Activated CD4-positive, alpha-beta T cell treated with anti-CD3 and anti-CD28 coated beads for 4 hours (primary cell): ENCODE measurements at places on chromosomes 1 and 21.

GRCh38 chr1:226110249-226111097 is 48.0 kb downstream of the H3-3A start:
- DNase-seq: peak; percentile 55

- DNase-seq: no peak
Observed at GRCh38 chr1:161350671-161351070, 17.0 kb downstream of the CFAP126 start.

GRCh38 chr1:243354511-243355153 is 98.8 kb downstream of the SDCCAG8 start:
- DNase-seq: no peak

DNA sequence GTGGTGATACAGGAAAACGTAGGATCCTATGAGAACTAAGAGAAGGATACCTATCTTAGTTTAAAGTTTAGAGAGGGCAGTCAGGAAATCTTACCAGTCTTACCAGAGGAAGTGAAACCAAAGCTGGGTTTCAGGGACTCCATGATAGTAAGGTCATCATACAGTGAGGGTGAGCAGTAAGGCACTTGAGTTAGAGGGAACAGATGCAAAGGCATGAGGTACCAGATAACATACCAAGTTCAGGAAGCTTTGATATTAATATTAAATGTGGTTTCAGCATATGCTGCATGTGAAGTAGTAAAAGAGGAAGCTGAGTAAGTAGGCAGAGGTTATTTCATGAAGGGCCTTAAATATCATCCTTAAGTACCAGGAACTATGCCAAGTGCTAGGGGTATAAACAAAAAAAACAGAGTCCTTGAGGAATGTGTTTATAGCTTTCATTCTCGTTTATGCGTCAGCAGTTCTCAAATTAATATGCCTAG is 16.9 kb downstream of the ATG4C start:
- no peak for DNase-seq

- DNase-seq: no peak
Observed at GRCh38 chr1:216258386-216258785, 164.9 kb downstream of the USH2A start.
